ENCODE measurements at places on chromosomes 5 and 9.

DNA sequence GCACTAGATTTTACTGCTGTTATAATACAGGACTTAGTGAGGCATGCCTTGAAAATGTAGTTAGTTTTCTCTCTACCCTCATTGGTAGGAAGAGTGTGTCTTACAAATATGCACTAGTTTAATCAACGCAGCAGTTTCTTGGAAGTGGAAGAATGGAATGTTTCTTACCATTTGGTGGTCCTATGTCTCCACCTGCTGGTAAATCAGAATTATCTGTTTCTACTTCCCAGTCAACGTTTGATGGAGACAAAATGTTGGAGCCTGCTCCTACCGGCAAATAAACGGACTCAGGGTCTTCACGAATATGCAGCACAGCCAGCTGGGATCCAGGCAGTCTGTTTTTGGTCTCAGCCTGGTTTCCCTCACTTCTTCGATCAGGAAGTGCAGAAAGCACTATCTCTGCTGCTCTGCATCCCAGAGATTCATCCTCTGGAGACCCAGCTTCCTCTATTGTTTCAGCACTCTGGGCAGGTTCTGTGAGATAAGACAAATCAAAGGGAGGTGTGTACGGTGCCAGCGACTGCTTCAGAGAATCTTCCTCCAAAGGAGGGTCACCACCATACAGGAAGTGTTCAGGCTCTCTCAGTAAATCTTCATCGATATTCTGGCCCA is 59.5 kb upstream of the PCA3 start:
- no peak for DNase-seq

GRCh38 chr9:136138566-136138965 is 19.9 kb upstream of the TMEM250 start:
- DNase-seq = no peak

GRCh38 chr9:20670395-20670794 is 13.7 kb upstream of the FOCAD start:
- DNase-seq = no peak

DNA sequence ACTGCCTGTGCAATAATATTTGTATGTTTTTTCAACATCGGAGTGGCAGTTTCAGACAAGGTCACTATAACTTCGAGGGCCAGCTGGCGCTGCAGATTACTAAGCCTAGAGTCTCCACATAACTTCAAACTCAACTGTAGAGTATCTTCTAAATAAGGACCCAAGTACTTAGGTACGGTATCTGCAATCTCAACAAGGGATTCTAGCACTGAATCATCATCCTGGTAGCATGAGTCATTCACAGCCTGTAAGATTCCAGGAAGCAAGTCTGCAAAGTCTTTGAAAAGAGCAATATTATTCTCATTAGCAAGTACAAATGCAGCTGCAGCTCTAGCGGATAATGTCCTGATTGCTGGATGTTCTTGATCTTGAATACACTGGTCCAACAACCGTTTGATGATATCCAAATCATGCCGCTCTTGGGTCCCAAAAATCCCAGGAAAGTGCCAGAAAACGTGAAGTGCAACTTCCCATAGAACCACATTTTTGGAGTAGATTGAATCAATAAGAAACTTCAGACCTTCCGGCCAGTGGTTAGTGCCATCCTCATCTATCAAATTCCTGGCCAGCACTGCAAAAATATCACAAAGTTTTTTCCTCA is 654 bp downstream of the RANBP6 start:
- DNase-seq = no peak

GRCh38 chr5:66573733-66574132 is 22.5 kb upstream of the MAST4 start:
- DNase-seq = no peak

GRCh38 chr5:141512911-141513626 is 24.2 kb downstream of the PCDHGC5 start:
- DNase-seq = no peak

DNA sequence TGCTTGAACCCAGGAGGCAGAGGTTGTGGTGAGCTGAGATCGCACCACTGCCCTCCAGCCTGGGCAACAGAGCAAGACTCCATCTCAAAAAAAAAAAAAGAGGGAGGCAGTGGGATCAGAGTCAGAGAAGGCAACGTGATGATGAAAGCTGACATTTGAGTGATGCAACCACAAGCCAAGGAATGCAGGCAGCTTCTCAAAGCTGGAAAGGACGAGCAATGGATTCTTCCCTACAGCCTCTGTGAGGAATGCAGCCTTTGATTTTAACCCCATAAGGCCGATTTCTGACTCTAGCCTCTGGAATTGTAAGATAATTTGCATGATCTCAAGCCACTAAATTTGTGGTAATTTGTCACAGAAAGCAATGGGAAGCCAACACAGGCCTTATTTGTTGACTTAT is 9.8 kb downstream of the TGFBI start:
- no peak for DNase-seq

- no peak for DNase-seq
Observed at GRCh38 chr5:85293145-85293785, 908.6 kb upstream of the EDIL3 start.

GRCh38 chr9:123757960-123758359 is 172.0 kb downstream of the DENND1A start:
- no peak for DNase-seq

DNA sequence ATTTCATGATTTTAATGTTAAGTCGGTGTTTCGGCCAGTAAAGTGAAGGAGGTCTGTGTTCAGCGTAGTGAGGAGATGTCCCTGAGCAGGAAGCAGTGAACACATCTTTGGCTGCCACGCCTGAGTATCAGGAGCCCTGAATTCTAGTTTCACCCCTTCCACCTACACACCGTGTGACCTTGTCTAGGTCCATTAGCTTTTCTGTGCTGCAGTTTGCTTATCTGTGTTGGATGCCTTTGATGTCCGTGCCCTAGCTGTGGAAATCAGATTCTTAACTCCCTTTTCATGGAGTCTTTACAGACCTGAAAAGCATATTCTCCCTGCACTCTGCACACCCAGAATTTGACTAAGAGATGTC is 601 bp downstream of the FBXO38 start:
- no peak for DNase-seq

DNA sequence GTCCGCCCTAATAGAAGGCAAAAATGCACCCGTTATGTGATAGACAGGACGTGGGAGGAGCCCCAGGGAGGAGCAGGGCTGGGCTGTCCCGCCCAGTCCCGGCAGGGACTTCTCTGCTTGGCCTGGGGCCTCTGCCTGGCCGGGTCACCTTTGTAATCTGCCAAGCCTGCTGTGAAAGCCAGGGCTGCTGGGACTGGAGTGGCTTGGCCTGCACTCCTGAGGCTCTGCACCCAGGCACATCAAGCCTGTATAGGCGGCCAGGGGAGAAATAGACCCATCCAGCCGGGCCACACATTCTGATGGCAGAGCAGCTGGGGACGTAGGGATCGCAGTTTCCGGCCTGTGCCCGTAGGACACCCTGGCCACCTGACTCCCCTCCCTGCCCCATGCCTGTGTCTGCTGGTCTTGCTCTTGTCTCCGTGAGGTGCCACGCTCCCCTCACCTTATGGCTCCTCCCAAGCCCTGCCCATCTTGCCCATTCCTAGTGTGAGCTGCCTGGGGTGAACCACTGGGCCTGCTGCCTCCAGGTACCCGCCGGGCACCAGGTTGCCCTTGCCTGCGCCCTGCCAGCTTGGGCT is 28.1 kb downstream of the DYNC2I2 start:
- DNase-seq = no peak

DNA sequence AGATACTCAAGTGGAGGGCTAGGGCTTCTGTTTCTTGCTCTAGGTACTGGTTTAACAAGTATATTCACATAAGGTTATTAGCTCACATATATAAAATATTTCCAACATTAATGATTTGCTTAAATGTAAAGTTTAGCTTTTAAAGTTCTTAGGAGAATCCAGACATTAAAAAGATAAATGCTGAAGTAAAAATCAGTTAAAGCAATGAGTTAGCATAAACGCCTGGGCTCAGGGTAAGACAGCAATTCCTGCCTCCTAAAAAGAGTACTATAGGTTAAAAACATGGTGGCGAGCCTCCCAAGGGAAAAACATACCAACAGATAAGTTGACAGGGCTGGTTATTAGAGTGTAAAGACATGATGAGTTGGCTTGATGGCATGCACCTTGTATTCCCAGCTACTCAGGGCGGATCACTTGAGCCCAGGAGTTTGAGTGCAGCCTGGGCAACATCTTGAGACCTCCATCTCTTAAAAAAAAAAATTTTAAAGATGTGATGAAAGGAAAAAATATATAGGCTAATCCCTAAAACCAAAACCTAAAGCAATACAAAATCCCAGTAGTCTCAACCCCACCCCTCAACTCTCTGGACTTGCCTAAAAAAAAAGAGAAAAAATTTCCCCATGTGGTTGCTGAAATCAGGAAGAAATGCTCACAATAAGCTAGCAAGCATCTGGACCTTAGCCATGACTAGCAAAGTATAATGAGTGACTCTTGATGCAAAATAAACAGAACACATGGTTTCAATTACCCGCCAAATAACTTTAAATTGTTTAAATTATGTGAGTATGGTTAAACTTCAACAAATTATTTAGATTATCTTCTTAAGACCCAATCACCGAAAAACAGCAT is 3.6 kb downstream of the GOLPH3 start:
- DNase-seq = no peak

DNA sequence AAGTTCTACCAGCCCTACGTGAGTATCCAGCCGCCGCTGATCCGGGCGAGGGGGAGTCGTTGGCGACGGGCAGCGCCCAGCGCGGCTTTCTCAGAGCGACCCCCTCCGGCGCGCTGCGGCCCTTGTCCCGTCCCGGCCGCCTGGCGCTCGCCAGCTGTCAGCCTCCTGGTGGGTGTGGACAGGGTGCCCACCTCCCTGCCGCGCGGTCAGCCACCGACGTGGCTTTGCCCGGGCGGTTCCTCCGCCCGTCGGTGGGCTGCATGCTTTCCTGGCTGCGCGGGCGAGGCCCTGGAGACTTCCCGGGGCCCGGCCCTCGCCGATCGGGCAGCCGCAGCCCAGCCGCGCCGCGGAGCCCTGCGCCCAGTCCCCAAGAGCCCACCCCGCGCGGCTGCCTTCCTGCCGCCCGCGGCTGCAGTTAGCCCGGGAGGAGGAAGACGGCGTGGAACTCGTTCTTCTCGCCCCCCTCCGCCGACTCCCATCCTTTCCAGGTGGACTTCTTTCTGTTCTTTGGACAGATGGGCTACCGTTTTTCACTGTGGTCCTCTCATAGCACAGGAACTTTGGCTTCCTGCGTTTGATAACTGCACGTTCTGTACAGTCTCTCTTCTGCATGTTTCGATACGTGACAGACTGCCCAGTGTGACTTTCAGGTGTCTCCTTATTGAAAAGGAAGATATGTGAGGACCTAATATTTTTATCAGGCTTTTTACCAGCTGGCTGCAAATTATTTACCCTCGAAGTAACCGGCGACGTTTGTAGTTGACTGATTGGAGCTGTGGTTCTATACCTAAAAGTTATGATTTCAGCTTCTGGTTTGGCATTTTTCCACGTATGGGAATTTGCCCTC is 577 bp downstream of the AP3S1 start:
- no peak for DNase-seq

- DNase-seq = no peak
Observed at GRCh38 chr9:15697446-15697851, 144.6 kb downstream of the CCDC171 start.

DNA sequence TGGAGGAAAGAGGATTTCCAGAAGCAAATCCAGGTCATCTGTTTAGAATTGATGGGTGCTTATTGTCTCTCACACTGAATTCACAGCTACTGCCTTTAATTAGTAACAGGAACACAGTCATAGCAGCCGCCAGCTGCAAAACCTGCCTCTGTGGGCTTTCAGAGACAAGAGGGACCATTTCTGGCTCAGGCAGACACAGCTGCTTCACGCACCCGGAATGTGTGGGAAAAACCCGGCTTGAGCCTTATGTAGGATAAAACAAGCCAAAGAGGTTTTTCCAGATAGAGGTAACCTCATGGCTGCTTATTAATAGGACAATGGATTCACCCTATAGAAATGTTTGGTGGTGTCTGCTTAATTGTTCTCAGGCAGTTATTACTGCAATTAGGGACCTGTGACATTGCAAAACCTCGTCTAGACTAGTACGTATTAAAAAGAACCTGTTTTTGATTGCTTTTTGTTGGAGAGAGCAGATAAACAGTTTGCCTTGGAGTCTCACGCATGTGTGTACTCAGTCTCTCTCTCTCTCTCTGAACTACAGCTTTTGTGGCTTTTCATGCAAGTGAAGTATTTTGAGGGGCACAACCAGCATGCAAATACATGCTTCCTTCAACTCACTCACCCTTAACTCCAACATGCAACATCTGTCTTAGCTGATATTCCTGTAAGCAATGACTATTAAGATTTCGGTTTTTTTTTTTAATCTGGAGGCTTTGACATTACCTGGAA is 302.7 kb downstream of the PLK2 start:
- DNase-seq = no peak

DNA sequence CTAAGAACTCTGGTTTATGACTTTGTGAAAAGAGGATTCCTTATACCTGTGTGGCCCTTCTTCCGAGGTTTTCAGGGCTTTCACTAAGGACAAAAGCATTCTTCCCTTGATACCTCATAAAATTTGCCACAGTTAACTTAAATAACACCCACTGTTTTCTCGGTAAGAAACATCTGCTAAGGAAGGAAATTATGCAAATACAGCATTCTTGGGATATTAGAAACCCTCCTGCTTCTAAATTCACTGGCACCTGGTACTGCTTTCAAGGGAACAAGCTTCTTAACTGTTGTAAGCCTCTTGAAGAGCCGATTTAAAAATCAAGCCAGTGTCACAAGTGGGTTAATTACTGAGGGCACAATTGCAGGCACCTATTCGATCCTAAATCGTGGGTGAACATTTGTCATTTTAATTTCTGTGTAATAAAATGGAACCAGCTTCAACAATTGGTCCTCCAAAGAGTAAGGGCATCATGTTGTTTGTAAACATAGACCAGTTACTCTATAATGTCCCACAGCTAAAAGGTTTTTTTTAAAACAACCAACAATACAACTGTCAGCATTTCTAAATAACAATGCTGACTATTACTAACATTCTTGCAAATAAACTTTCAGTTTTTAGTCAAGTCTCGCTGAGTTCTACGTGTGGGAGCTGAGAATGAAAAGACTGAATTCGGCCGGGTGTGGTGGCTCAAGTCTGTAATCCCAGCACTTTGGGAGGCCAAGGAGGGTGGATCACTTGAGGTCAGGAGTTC is 26.6 kb downstream of the AK3 start:
- DNase-seq = no peak

DNA sequence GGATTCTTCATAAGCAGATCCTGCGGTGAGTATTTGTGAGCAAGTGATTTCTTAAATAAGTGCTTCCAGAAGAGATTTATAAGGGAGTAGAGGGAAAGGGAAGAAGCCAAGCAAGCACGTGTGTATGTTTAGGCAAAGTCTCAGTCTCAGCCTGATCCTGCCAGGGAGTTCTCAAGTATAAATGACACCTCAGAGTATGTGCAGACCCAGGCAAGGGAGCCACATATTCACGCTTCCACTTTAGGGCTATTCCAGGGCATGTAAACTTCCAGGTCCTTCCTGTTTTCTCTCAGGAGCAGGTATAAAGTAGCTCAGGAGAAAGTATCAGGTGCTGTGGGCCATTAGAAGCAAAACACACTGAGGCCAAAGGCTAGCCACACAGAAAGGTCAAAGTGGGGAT is 22.6 kb downstream of the SPATA31D1 start:
- no peak for DNase-seq

All from effector memory CD4-positive, alpha-beta T cell (primary cell).